ENCODE measurements at places on chromosomes 4 and X.

- no peak for DNase-seq
Observed at GRCh38 chrX:150446995-150447394, 83.9 kb downstream of the MAMLD1 start.

DNA sequence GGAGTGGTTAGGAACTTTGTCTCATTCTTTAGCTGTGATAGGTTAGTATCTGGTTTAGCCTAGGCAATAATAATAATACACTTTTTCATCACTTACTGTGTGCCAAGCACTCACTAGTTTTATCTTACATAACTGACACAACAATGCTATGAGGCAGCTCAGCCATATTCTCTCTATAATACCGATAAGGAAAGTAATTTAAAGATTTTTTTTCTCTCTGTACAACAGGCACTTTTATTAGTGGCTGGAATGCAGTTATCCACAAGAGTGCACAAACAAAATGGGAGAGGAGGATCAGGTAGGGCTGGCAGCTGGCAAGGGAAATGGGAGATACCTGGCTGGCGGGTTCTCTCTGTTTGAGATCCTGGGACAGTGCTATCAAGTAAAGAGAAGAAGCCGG lies 7.6 kb downstream of the RELL1 start:
- no peak for DNase-seq

DNA sequence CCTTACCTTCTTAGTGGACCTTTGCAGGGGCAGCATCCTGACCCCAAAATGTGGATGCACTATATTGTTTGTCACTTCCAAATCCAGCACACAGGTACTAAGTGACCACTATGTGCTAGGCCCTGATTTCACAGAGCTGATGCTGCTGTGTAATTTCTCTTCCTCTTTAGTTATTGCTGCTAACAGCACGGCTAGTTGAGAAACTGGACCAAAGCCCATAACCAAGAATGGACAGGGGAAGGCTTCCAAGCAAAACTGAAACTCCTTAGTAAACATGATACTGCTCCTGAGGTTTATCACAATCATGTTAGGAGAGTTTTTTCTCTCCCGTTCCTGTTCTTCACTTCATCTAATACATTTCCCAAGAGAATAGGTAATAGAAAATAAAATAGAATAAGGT lies 172.9 kb upstream of the TTC29 start:
- DNase-seq, result no peak

DNA sequence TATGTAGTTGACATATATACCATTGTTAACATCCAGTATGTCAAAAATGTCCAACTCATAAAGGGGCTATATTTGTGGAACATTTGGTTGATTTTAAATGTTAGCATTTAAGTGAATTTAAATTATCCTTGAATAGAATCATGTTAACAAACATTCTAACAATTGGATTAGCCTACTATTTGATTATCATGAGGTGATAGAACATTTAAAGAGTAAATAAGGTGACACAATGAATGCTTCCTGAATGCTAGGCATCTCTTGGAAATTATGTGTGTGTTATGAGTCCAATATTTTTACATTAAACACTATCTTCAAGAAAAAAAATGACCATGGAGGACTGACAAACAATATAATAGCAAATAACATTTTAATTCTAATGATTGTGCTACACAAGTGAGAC lies 901.9 kb upstream of the AGA start:
- DNase-seq, result no peak

DNA sequence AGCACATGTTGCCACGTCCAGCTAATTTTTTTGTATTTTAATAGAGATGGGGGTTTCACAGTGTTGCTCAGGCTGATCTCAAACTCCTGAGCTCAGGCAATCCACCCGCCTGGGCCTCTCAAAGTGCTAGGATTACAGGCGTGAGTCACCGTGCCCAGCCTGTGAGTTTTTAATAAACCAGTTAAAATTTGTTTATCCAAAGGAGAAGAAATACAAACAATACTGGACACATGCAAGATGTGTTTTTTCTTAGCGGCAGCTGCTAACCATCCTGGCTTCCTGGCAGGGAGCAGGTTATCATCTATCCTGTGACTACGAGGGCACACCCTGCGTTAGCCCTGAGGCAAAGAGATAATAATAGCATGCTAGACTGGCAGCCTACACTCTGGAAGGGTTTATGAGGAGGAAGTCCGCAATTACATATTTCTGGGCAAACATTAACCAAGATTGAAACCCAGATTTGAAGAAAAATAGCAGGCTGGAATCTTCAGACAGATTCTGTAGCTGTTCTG lies 191.4 kb downstream of the SPRY1 start:
- no peak for DNase-seq

- DNase-seq, result peak; percentile 17
Observed at GRCh38 chrX:152632445-152633097, 5.1 kb upstream of the GABRQ start.

DNA sequence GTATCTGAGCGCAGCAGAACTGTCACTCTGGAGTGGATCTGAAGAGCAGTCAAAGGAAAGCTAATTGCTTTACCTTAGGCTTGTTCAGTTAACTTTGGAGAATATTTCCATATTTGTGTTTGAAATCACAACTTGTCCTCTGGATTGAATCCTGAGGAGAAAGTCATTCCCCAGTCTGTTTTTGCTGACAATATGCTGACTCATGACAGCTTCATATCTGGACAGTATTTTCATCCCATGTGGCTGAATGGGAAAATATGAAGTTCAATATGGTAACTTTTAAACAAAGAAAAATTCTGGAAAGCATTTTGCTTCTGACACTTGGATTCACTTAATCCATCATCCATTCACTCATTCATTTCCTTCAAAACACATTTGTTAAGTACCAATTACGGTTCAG lies 46.3 kb upstream of the MAGEC3 start:
- no peak for DNase-seq

DNA sequence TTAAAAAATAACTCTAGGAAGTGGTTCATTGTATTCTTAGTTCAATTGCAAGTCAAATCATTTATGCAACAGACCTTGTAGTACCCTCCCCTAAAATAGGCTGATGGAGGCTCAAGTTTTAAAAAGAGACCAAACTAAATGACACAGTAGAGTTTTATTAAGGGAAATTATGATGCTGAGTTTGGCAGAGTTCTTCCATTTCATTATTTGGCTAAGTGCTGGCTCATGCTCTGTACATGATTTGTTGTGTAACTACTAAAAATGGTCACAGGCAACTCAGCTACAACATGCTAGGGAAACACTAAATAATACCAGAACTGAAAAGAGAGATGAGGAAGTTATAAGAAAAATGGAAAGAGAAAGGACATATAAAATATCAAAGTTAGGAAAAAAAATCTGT lies 96.1 kb upstream of the TFDP3 start:
- DNase-seq, result no peak

- no peak for DNase-seq
Observed at GRCh38 chr4:57462843-57463242, 352.7 kb upstream of the IGFBP7 start.

GRCh38 chrX:46791927-46792809 lies 33.2 kb upstream of the SLC9A7 start:
- DNase-seq, result peak; percentile 5

- DNase-seq, result no peak
Observed at GRCh38 chrX:48791063-48791820, 4.9 kb downstream of the GATA1 start.

- DNase-seq, result no peak
Observed at GRCh38 chr4:107950746-107951540, 19.6 kb downstream of the CYP2U1 start.
